WTC11 (cell line): ENCODE measurements at places on chromosomes 3 and 15.
A peak's percentile ranks its signal among the peaks of the same experiment; 100 is the strongest.

DNA sequence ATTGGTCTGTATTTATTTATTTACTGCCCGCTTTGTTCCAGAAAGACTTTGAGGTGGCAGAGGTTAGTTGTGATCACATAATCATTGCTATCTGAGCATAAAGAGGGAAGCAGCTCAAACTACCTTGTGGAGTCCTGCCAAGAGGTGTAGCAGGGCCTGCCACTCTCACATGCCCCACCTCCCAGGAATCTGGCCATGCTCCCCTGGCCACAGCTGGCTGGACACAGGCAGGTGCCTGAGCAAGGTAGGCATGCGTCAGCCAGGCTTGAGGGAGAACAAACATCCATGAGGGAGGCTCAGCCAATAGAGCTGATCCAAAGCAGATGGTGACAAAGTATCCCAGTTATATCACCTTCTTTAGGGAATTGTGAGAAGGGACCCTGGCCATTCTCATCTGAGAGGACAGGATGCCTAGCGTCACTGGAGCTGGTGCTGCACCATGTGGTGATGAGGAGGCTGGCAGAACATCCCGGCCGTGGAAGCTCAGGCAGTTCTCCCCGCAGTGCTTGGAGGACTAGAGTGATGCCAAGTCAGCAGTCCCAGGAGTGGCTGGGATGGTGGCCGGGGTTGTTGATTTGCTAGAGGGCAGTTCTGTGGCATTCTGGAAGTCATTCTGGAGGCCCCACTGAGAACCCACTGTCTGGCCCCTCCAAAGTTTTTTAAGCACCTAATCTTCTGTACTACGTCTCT lies 6.8 kb upstream of the POLG start:
- no peak for DNase-seq

- DNase-seq = peak; percentile 24
These were observed 144.1 kb downstream of the FEZF2 start for GRCh38 chr3:62229211-62229610.

DNA sequence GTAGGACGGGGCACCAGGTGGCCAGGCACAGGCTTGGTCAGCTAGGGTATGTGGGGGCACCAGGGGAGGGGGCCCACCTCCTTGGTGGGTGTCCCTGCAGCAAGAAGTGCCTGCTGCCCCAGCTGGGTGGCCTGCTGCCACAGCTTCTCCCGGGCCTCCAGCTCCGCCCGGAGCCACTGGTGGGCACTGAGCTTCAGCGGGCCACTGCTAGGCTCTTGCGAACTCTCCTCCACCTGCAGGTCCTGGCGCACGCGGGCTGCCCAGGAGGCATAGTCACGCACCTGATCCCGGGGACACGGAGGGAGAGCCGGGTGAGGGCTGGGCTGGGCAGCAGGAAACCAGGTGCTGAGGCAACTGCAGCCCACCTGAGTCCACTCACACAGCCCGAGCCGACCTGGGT lies 25.5 kb downstream of the SPTBN5 start:
- no peak for DNase-seq

GRCh38 chr3:107524841-107525643 lies 2.3 kb downstream of the BBX start:
- peak; percentile 41 for DNase-seq

GRCh38 chr3:146903927-146904326 lies 298.8 kb upstream of the PLSCR5 start:
- no peak for DNase-seq

- no peak for DNase-seq
These were observed 39.3 kb upstream of the SEMA6D start for GRCh38 chr15:47678040-47678439.

GRCh38 chr3:4907643-4908432 lies 71.4 kb upstream of the BHLHE40 start:
- no peak for DNase-seq

GRCh38 chr15:100098705-100099104 lies 243.1 kb downstream of the ADAMTS17 start:
- no peak for DNase-seq

GRCh38 chr3:86180696-86181095 lies 810.3 kb downstream of the VGLL3 start:
- DNase-seq = peak; percentile 22

DNA sequence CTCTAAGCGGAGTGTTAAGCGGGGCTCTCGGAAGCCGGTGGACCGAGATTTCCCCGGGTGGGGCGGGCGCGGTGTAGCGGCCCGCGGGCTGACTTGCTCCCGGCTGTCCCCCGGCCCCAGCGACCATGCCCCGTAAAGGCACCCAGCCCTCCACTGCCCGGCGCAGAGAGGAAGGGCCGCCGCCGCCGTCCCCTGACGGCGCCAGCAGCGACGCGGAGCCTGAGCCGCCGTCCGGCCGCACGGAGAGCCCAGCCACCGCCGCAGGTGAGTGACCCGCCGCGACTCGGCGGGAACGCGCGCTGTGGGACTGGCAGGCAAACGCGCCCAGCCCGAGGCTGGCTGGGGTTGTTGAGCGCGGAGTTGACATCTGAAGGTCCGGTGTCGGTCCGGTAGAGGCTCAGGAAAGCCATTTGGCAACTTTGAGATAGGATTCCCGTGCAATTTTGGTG lies 1.3 kb downstream of the SMC4 start:
- peak; percentile 32 for DNase-seq

DNA sequence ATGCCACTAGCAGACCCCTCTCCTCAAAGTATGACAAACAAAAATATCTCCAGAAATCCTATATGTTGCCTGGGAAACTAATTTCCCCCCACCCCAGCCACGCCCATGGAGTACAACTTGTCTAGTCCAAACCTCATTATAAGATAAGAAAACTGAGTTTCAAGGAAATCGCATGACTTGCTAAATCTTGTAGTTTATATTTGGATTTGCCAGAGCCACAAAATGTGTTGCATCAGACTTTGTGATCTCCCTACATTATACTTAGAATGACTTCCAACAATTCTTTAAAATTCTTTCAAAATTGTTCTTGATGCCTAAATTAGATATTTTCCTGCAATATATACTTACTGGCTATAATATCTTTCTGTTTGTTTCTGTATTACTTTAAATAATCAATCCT lies 1034.4 kb downstream of the IGSF11 start:
- no peak for DNase-seq
